ENCODE measurements at places on chromosomes 11 and 22. TPM values are rescaled to one million over a fixed set of nuclear protein-coding genes. Genes with fewer than 3 reads are reported as not detected.

- DNase-seq, result no peak
Observed at GRCh38 chr11:2589538-2589934, 110.3 kb downstream of the KCNQ1OT1 start.

GRCh38 chr11:133814588-133815100 lies 30.7 kb downstream of the SPATA19 start:
- no peak for DNase-seq

DNA sequence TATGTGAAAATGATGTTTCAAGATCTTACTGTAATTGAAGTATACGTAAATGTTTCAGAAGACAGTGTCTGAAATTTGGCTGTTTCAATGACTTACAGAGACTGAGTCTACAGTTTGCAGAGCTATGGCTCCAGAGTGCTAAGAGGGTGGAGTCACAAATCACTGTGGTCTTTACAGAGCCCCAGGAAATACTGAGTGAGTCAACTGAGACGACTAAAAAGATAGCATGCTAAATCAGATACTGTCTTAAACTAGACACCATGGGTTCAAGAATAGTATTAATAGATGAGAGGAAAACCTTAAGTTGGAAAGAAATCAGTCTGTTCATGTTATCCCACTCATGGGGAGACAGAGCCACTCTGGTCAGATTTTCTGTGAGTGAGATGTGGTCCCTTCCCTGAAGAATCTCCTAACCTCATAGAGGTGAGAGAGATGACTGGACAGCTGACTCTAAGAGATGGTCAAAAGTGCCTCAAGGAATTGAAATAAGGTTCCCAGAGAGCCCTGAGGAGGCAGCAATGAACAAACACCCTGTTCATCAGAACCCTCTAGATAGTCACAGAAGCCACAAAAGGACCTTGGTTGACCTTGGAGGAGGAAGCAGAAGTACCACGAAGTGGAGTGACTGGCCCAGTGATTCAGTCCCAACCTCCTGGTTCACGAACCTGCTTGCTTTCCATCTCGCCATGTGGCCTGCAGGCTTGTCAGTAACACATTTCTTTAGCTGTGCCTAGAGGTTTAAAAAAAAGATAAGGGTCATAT lies 30.2 kb downstream of the C11orf91 start:
- DNase-seq, result no peak

- DNase-seq, result no peak
Observed at GRCh38 chr22:32127904-32128303, 31.2 kb downstream of the C22orf42 start.

- DNase-seq, result peak; percentile 63
Observed at GRCh38 chr11:86983021-86983488, 27.9 kb upstream of the FZD4 start.

The FGF19 gene
- not detected for total RNA-seq

GRCh38 chr11:126918556-126918955 lies 82.0 kb downstream of the KIRREL3 start:
- DNase-seq, result no peak

- DNase-seq, result no peak
Observed at GRCh38 chr11:339963-340362, 19.3 kb upstream of the IFITM3 start.

GRCh38 chr11:19419021-19419750 lies 178.4 kb upstream of the E2F8 start:
- no peak for DNase-seq

DNA sequence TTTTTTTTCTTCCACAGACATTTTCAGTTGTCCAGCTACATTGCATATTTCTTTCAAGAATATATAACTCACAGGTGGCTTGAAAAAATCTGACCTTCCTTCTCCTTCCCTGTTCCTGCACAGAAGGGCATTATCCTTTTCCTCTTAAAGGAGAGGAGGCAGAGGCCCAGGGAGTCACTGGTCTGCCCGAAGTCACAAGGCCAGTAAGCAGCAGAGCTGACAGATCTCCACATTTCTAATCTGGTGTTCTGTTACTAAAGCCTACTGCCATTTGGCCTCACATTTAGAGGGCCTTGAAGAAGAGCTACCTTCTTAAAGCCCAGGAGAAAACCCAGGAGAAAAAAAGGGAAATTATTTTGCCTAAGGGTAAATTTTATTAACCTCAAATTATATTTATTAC lies 12.3 kb downstream of the ENDOD1 start:
- DNase-seq, result no peak

Measured in dermis blood vessel endothelial cell (primary cell).